Tibial artery (tissue), 4 donors: ENCODE measurements at places on chromosomes 1 and 21.

- H3K27me3 ChIP-seq: no peaks in the 10 kb centered on the region
- no peaks in the 10 kb centered on the region for H3K4me1 ChIP-seq
- H3K27ac ChIP-seq: no peak overlapping the region
- DNase-seq: no peak
Observed at GRCh38 chr1:225253784-225254183, 174.1 kb downstream of the LBR start.

DNA sequence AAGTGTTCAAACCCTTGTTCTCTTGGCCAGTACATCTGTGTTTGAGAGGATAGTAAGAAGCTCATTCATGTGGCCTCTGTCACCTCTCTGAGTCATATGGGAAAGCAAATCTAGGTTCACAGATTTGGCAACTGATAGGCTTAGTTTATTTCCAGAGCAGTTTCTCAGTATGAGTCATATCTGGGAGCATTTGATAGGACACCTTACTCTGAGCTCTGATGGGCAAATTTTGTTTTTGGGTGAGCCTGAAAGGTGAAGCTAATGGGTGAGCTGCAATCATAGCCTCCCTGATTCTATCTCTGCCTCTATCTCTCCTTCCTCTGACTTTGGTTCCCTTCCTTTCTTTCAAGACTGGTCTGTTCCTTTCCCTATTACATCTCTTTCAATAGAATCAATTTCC, 134.4 kb downstream of the S1PR1 start:
- H3K36me3 ChIP-seq: no peaks in the 10 kb centered on the region
- no peak overlapping the region for H3K4me3 ChIP-seq
- no peaks in the 10 kb centered on the region for H3K4me1 ChIP-seq
- DNase-seq: no peak
- no peak overlapping the region for H3K27ac ChIP-seq

DNA sequence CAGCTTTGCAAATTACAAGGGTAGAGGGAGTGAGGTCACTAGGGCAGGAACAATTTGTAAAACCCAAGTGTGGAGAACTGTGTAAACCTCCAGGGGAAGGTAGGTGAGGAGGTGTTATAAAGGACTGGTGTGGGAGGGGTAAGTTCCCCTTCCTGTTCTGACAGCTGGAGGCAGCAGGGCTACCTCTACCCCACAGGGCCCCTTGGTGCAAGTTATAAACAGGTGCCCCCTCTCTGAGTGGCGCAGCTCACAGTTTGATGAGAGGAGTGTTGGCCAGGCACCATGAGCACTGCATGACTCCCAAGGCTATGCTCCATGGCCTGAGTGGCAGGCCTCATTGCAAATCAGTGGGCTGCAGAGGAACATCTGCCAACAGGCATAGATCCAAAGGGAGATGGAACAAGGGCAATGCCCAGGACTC, 41.0 kb downstream of the MFSD2A start:
- no peak overlapping the region for H3K4me3 ChIP-seq
- H3K36me3 ChIP-seq: no peaks in the 10 kb centered on the region
- no peak overlapping the region for H3K27ac ChIP-seq
- H3K27me3 ChIP-seq: no peaks in the 10 kb centered on the region

DNA sequence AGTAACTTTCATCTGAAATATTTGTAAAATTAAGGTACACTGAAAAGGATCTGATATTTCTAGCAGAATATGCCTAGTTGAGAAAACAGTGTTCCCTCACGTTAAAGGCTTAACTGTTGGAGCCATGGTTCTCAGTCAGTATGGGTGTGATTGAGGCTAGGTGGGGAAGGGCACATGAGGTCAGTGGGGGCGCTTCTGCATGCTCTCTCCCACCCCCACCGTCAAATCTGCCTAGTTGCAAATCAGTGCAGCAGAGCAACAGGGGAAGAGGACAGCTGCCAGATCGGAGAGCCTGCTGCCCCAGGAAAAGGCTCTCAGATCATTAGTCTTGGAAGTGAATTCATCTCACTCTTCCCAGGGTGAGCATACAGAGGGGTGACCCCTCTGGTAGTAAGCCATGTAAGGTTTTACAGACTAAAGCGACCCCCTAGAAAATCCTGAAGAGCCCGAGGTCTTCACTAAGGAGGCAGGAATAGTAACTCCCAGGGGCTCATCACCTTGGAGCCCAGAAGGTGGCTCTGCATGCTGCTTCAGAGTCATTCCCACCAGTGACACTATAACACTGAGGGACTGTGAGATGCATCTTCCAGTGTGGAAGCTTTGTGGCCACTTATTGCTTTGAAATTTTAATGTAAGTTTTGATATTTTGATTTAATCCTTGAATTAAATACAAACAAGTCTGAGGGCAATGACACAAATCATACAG, 83.1 kb upstream of the BARHL2 start:
- H3K4me3 ChIP-seq: no peak overlapping the region
- no peaks in the 10 kb centered on the region for H3K27me3 ChIP-seq
- no peaks in the 10 kb centered on the region for H3K36me3 ChIP-seq
- H3K27ac ChIP-seq: no peak overlapping the region
- DNase-seq: no peak

DNA sequence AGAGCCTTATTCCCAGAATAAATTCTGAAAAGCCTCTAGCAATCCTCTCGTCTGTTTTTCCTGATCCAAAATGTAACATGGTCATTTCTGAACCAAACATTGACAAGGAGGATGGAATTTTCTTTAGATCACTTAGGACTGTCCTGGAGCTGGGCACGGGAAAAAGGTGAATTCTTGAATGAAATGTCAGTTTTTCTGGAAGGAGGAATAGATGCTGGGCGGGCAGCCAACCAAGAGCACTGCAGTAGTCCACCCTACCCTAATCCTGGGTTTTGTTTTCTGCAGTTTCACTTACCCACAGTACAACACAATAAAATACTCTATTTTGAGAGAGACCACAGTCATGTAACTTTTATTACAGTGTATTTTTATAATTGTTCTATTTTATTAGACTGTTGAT, 20.9 kb downstream of the RIT1 start:
- no peaks in the 10 kb centered on the region for H3K36me3 ChIP-seq
- peaks cover 21% of the 10 kb centered on the region for H3K4me1 ChIP-seq
- no peak overlapping the region for H3K27ac ChIP-seq
- DNase-seq: no peak

DNA sequence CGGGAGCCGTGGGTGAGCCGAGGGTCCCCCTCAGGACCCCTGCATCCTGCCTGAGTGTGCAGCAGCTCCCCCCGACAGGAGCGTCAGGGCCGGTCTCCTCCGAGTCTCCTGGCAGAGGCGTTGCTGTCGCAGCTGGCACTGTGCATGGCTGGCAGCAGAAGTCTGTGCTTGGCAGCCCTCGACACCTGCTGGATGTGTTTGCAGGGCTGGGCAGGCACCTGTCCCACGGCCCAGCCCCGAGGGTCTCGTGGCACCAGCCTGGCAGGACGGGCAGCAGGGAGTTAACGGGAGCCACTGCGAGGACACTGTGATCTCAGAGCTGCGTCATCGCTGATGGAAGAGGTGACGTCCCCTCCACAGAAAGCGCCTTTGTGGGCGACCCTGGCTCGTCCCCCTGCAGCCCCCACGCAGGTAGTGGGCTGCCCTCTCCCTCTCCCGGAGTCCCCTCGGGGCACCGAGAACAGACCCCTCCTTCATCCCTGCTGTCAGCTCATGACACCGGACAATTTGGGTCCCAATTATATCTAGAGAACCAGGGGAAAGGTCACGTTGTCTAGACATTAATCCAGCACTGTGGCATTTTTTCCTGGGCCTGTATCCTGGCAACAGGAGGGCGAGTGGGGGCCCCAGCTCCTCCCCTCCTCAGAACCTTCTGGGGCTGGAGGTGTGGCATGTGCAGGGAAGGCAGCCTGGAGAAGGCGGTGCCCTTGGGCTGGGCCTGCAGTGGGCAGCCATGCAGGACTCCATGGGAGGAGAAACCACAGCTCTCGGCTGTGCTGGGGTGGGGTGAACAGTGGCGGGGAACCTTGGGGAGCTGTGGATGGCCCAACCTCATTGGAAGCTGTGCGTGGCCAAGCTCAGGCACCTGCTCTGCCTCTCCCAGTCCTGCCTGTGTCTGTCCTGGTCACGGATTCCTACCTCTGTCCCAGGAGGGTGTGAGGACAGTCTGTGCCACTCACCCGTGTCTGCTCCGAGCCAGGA, 15.4 kb downstream of the COL18A1 start:
- no peak for DNase-seq
- peaks cover 93% of the 10 kb centered on the region for H3K4me1 ChIP-seq
- H3K27ac ChIP-seq: peak overlapping the region; percentile 98
- no peaks in the 10 kb centered on the region for H3K36me3 ChIP-seq

- DNase-seq: no peak
- H3K4me1 ChIP-seq: no peaks in the 10 kb centered on the region
- H3K36me3 ChIP-seq: no peaks in the 10 kb centered on the region
- H3K27me3 ChIP-seq: no peaks in the 10 kb centered on the region
Observed at GRCh38 chr1:167460836-167461235, 57.5 kb downstream of the CD247 start.

GRCh38 chr1:201750120-201750519, 78.8 kb upstream of the IPO9 start:
- H3K4me1 ChIP-seq: no peaks in the 10 kb centered on the region
- H3K27ac ChIP-seq: peak overlapping the region; percentile 75
- no peaks in the 10 kb centered on the region for H3K27me3 ChIP-seq
- H3K4me3 ChIP-seq: no peak overlapping the region
- DNase-seq: no peak

GRCh38 chr1:229221106-229222019, 49.5 kb upstream of the RAB4A start:
- H3K27ac ChIP-seq: peak overlapping the region; percentile 53
- peaks cover 19% of the 10 kb centered on the region for H3K4me1 ChIP-seq
- no peaks in the 10 kb centered on the region for H3K27me3 ChIP-seq
- no peak overlapping the region for H3K4me3 ChIP-seq
- no peak for DNase-seq

GRCh38 chr1:170076199-170076598, 1.7 kb upstream of the KIFAP3 start:
- H3K36me3 ChIP-seq: no peaks in the 10 kb centered on the region
- no peak overlapping the region for H3K4me3 ChIP-seq
- H3K27ac ChIP-seq: no peak overlapping the region
- DNase-seq: no peak
- H3K27me3 ChIP-seq: no peaks in the 10 kb centered on the region

DNA sequence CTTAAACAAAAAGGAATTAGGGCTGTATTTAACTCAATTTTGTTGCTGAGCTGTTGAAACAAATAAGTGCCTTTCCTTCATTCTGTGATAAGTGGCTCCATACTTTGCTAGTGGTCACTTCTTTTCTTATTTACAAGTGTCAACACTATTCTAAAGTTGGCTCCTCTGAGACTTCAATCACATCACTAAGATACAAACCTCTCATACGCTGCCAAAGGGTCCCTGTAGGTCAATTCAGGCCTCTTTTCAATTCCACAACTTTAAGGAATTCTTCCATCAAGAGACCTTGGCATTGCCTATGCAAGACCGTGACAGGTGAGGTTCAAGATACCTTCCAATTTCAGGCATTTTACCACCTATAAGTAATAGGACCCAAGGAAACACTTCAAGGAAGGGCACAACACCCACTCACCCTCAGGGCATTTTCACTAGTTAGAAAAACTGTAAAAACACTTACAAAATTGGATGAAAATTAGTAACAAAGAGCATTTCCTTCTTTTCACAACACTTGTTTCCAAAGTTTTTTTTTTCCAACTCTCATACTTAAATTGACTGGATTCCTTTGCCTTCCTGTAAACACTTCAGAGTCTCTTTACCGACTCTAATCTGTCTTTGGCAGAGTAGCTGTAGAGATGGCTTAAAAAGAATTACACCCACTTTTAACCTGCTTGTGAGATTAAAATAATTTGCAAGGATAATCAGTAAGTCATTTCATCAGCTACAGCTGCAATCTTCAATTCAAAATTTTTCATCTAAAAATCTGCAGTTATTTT, 24.5 kb downstream of the SERBP1 start:
- H3K36me3 ChIP-seq: peaks cover 26% of the 10 kb centered on the region
- H3K27me3 ChIP-seq: no peaks in the 10 kb centered on the region
- no peak overlapping the region for H3K4me3 ChIP-seq
- no peak for DNase-seq
- H3K27ac ChIP-seq: no peak overlapping the region

GRCh38 chr1:212235857-212236256, 49.4 kb upstream of the PPP2R5A start:
- H3K27me3 ChIP-seq: no peaks in the 10 kb centered on the region
- H3K4me1 ChIP-seq: peaks cover 38% of the 10 kb centered on the region
- DNase-seq: no peak
- H3K27ac ChIP-seq: peak overlapping the region; percentile 52

GRCh38 chr1:225465793-225466517, 38.1 kb upstream of the LBR start:
- no peak overlapping the region for H3K4me3 ChIP-seq
- DNase-seq: no peak
- peaks cover 13% of the 10 kb centered on the region for H3K4me1 ChIP-seq
- no peaks in the 10 kb centered on the region for H3K27me3 ChIP-seq
- no peaks in the 10 kb centered on the region for H3K36me3 ChIP-seq

DNA sequence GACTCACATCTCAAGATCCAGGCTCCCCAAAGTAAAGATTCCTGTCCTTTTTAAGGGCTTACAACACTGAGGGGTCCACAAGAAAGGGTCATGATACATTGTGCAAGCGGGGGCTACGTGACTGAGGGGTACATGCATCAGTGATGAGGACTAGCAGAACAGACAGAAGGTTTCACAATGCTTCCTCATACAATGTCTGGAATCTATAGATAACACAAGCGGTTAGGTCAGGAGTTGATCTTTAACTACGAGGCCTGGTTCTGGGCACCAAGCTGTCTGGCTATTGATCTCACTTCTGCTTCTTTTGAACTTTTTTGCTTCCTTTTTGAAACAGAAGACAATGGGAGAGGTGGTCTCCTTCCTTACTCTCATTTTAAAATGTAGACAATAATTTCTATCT, 718.6 kb downstream of the AMY1C start:
- no peaks in the 10 kb centered on the region for H3K27me3 ChIP-seq
- H3K36me3 ChIP-seq: no peaks in the 10 kb centered on the region
- H3K27ac ChIP-seq: no peak overlapping the region
- no peak overlapping the region for H3K4me3 ChIP-seq
- no peaks in the 10 kb centered on the region for H3K4me1 ChIP-seq

GRCh38 chr1:241310451-241310850, 46.6 kb downstream of the RGS7 start:
- H3K4me3 ChIP-seq: no peak overlapping the region
- H3K4me1 ChIP-seq: no peaks in the 10 kb centered on the region
- H3K36me3 ChIP-seq: no peaks in the 10 kb centered on the region
- no peak overlapping the region for H3K27ac ChIP-seq

GRCh38 chr1:39132505-39133339, 71.8 kb upstream of the MACF1 start:
- H3K27me3 ChIP-seq: no peaks in the 10 kb centered on the region
- H3K4me1 ChIP-seq: peaks cover 33% of the 10 kb centered on the region
- H3K27ac ChIP-seq: peak overlapping the region; percentile 67
- H3K4me3 ChIP-seq: no peak overlapping the region
- peak; percentile 87 for DNase-seq

DNA sequence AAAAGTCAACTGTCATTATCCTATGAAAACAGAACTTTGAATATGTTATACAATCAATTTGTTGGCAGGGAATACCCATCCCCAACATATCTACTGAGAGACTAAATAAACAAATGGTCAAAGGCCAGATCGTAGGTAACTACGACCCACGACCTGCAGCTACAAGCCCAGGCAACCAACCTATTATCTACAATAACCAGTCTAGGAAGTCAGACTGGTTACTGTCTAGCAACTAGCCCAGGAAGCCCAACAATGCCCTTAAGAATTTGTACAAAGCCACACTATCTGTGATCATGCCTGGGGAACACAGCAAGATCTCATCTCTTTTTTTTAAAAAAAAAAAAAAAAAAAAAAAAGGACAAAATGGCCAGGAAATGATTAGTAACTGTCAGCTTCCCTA, 58.7 kb downstream of the SMYD3 start:
- no peaks in the 10 kb centered on the region for H3K36me3 ChIP-seq
- peaks cover 6% of the 10 kb centered on the region for H3K4me1 ChIP-seq
- H3K27me3 ChIP-seq: no peaks in the 10 kb centered on the region
